ENCODE measurements at places on chromosomes 7 and 10.

GRCh38 chr7:7790041-7790741 is 71.8 kb upstream of the RPA3 start:
- no peak for DNase-seq

DNA sequence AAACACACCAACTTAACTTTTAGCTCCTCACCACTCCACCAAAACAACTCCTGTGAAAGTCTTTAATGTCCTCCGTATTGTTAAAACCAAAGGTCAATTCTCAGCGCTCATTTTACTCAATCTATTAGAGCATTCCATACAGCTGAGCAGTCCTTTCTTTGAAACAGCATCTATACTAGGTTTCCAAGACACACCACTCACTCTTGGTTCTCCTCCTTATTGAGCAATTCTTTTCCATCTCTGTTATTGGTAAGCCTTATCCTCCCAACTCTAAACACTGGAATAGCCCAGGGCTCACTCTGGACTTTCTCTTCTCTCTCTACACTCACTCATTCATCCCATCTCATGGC is 34.9 kb downstream of the COA1 start:
- DNase-seq, result no peak

- no peak for DNase-seq
Measured at GRCh38 chr7:100019908-100020307, 4.5 kb downstream of the ZKSCAN1 start.

GRCh38 chr10:132377326-132377725 is 19.7 kb upstream of the PWWP2B start:
- no peak for DNase-seq

DNA sequence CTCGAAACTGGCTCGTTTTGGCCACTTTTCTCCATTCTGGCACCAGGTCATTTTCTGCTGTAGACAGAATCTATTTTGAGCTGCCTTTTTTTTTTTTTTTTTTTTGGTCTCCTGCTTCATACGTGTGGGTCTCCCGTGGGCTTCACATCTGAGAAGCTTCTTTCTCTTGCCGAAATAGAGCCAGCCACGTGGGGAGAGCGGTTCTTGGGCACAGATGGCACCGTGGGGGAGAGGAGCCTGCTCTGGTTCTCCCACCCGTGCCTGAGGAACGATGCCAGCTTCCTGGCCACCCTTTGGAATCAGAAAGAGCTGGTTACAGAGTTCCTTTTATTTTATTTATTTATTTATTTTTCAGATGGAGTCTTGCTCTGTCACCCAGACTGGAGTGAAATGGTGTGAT is 48.7 kb upstream of the OCM2 start:
- no peak for DNase-seq

DNA sequence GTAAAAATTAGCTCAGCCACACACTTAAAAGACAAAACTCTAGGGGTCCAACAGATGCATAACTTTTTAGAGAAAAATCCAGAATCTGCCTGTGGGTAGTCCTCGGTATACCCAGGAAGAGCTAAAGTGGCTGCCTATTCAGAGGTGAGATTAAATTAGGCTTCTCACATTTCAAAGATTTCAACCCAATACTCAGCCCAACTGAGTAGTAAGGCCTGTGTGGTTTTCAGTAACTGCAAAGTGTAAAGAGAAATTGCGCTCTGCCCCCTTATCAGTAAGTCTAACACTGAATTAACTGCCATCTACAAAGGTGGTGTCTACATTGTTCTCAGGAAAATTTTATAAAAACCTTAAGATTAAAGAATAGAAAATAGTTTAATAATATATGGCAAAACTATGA is 88.2 kb downstream of the ELMO1 start:
- DNase-seq, result no peak

- DNase-seq, result peak; percentile 2
Measured at GRCh38 chr7:74365322-74366022, 76.3 kb downstream of the CLIP2 start.

GRCh38 chr7:148204639-148205304 is 385.8 kb upstream of the C7orf33 start:
- peak; percentile 50 for DNase-seq

GRCh38 chr10:86665218-86665607 is 3.1 kb upstream of the LDB3 start:
- DNase-seq, result no peak

Measured in NCI-H510A treated with DMSO at 0.1 percent for 48 hours (cell line).